ENCODE measurements at places on chromosomes 11 and 22. TPM values are rescaled to one million over a fixed set of nuclear protein-coding genes. Genes with fewer than 3 reads are reported as not detected.

Gene CD3D
- total RNA-seq: 1.8 TPM

Gene ALG8
- 21.6 TPM for total RNA-seq

Gene FOLR2
- 7.3 TPM for total RNA-seq

Gene SLC22A12
- total RNA-seq: not detected

Gene C22orf15
- total RNA-seq: not detected

Gene RAG2
- not detected for total RNA-seq

Gene APOA5
- not detected for total RNA-seq

Data from gastroesophageal sphincter (tissue), 4 donors.